ENCODE measurements at places on chromosomes 11 and 22. TPM values are rescaled to one million over a fixed set of nuclear protein-coding genes. Genes with fewer than 3 reads are reported as not detected.

NAALAD2 gene
- total RNA-seq = 0.15 TPM

DNA sequence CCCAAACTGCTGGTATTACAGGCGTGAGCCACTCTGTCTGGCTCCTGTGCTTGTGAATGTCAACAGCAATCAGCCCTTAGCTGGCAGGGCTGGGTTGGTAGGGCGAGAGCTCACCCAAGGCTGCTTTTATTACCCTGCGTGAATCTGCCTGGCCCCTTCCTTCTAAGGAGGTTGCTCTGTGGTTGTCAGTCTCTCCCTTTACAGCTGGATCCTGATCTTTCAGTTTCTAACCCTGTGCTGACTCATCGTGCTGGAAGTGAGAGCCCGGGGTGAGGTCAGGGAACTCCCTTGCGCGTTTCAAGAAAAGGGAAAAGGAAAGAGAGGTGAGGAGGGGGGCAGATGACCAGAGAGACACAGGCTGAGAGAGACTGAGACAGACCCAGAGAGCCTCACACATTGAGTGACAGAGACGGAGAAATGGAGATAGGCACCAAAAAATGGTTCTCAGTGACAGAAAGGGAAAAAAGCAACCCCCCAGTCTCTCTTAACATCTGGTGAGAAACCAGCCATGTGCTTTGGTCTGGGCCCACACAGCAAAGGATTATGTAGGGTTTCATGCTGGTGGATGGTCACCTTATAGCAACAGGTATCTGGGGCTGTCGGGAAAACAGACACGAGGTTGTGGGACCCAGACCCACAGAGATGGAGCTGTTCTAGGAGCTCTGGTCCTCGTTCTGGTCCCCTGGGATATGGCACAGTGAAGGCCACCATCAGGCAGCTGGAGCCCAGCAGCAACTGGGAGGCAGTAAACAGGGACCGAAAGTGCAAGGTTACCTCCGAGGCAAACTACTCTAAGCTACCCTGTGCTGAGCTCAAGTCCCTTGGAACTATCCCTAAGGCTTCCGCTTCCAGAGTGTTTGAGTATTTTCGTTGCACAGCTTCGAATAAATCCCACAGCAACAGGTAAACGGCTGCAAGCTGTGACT is 2.5 kb downstream of the TCN2 start:
- DNase-seq = peak; percentile 66

KCNJ1 gene
- total RNA-seq = not detected

CD248 gene
- total RNA-seq = 13.7 TPM

HOATZ gene
- total RNA-seq = not detected

GRCh38 chr11:12017243-12017678 is 8.8 kb upstream of the DKK3 start:
- DNase-seq = no peak

DNA sequence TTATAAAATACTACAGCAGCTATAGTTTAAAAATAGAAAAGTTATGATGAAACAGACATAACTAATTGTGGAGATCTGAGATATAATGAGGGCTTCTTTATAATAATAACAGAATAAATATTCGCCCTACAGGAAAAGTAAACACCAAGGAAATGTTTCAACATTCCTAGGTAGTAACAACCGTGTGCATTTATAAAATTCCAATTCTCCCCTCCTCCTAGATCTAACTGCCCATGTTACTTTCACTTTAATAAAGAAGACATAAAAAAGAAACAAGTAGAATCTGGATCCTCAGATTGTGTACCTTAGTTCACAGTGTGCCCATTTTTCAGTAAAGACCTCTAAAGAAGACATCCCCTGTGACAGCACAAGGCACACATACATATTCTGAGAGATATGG is 57.8 kb upstream of the MN1 start:
- DNase-seq = no peak

MAP6 gene
- total RNA-seq = 0.58 TPM

DNA sequence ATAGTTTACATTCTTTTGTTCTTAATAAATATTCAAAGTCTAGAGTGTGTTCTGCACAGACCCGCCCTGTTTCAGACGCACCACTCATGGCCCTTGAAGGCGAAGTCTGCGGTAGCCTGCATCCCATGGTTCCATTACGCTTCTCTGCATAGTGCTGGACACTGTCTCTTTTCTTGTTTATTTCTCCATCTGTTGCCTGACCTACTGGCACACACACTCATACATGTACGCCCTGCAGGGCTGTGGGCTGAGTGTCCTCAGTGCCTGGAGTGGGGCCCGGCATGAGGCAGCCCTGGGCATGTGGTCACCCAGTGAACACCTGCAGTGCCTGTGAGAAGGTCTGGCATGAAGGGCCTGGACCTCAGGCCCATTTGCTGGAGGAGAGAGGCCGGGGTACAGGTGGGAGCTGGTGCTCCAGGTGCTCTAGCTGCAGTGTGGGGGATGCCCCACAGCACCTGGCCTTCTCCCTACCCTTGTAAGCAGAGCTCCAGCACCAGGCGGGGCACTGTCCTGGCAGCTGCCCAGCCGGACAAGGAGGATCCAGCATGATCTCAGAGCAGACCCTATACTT is 404.1 kb downstream of the TBC1D22A start:
- DNase-seq = peak; percentile 1

DLG2 gene
- total RNA-seq = 3.2 TPM

DNA sequence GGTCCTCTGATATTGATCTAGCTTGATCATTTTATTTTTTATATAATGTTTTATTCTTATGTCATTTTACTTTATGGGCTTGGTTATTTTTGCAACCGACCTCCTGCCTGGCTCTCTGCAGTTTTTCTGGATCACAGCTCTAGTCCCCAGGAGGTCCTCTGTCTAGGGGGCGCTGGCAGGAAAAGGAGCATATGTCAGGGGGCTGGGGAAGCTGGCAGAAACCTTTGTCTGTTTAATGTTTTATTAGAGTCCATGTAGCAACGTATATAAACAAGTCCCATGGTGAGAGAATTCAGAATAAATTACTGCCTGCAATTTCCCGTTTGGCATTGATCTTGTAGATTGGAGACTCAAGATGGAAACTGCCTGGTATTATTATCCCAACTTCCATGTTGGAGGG is 133.5 kb upstream of the ZBED5 start:
- DNase-seq = no peak

GRCh38 chr11:92964471-92964870 is 5.0 kb upstream of the MTNR1B start:
- peak; percentile 39 for DNase-seq

GRCh38 chr22:30452861-30453260 is 19.0 kb downstream of the SEC14L3 start:
- DNase-seq = no peak

- DNase-seq = no peak
Measured at GRCh38 chr11:33877038-33877437, 14.8 kb downstream of the LMO2 start.

HTR3B gene
- total RNA-seq = not detected

DNA sequence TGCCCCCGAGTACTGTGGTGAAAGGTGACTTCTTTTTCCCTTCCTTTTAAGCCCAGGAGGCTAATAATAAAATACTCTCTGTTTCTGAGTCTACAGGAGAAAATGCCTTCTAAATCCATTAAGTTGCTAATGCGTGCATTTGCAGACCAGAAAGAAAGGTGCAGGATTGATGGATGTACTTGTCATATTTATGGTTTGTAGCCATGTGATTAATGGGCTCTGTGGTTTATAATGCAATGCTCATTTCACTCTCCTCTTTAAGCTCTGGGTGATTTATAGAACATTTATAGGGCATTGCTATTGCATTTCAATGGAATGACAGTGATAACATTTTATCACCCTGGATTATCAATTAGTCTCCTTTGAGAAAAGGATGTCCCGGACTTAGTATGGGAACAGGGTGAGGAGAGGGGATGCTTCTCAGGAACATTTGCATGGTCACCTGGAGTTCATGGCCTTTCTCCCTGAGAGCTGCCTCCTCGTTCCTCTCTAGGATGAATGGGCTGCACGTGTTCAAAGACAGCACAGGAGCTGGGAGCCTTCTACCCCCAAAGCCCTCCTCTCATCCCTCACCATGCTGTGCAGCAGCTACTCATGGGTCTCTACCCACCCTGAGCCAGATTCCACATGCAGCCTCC is 82.8 kb upstream of the HMGXB4 start:
- DNase-seq = no peak

DNA sequence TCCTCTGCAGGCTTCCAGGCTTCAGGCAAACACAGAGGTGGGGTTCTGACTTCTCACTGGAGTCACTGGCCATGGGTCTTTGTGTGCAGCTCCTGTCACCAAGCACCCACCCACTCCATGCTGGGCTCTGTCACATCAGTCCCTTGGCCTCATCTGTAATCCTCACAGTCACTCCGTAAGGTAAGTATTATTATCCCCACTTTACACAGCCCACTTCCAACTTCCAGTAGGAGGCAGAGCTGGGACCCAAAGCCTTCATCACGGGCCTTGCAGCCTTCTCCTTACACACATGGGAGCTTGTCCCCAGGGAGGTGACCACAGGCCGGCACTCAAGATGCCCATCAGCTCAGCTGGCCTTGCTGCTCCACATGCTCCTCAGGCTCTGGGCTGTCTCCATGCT is 266.7 kb upstream of the B3GAT1 start:
- DNase-seq = no peak

GRCh38 chr22:11627436-11627797 is 3900.6 kb upstream of the OR11H1 start:
- DNase-seq = no peak

MAPK8IP2 gene
- total RNA-seq = 1.2 TPM

ASPHD2 gene
- total RNA-seq = 7.0 TPM

GRCh38 chr11:35874751-35875450 is 69.0 kb upstream of the LDLRAD3 start:
- DNase-seq = no peak

SYT12 gene
- total RNA-seq = 0.43 TPM

BARX2 gene
- total RNA-seq = 31.3 TPM

Data from left colon (tissue), 2 donors.